ENCODE measurements at places on chromosomes 2 and 18.

DNA sequence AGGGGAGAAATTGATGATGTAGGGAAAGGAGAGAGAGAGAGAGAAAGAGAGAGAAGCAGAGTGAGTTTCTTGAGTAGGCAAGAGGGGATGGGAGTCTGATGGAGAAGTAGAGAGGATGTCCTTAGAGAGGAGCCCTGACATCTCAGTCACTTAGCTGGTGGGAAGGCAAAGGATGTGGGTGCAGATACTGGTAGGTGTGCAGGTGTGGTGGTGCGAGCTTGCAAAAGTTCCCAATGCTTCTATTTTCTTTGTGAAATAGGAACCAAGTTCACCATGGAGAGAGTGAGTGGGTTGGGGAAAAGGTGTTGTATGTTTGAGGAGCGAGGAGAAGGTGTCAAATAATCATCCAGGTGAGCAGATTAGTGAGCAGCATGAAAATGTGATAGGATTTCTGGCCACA lies 26.5 kb upstream of the POLE4 start:
- no peak for DNase-seq

DNA sequence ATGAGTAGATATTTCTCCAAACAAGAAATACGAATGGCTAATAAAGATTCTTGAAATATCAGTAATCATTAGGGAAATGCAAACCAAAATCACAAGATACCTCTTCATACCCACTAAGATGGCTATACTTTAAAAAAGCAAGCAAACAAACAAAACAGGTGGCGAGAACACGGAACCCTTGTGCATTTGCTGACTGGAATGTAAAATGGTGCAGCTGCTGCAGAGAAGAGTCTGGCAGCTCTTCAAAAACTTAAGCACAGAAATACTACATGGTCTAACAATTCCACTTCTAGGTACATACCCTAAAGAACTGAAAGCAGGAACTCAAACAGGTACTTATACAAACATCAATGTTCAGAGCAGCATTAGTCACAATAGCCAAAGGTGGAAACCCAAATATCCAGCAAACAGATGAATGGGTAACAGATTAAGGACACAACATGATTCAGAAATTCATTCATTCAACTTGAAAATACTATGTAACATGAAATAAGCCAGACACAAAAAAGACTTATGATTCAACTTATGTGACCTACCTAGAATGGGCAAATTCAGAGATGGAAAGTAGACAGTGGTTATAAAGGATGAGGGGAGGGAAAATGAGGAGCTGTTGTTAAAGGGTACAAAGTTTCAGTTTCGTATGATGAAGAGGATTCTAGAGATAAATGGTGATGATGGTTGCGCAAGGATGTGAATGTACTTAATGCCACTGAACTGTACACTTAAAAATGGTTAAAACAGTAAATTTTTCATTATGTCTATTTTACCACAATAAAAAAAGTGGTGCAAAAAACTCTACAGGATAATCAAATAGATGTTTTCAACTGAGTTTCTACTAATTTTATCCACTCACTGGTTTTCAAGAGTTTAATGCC lies 26.9 kb upstream of the GPR75 start:
- DNase-seq: no peak

- DNase-seq: no peak
These were observed 52.4 kb downstream of the INHBB start for GRCh38 chr2:120398051-120398995.

DNA sequence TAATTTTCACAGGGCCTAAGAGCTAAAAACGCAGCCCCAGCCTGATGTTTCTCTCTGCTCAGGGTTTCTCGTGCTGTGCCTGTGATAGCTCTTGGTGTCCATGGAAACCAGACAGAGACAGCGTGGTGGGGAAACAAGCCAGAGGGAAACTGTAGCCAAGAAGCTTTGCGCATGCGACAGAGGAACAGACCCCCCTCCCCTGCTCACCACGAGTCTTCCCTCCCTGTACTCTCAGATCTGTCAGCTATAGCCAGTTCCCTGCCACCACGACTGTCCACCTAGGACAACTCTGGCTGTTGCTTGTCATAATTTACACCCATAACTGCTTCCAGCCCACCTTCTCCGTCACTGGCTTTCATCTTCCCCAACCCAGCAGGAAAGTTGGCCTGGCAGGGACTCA lies 13.2 kb upstream of the DNAJC27 start:
- DNase-seq: no peak

GRCh38 chr2:210623506-210623905 lies 67.1 kb downstream of the CPS1 start:
- no peak for DNase-seq

- DNase-seq: no peak
These were observed 265.6 kb downstream of the DSEL start for GRCh38 chr18:67250776-67251424.

GRCh38 chr2:157053876-157054275 lies 203.6 kb upstream of the GALNT5 start:
- DNase-seq: no peak

GRCh38 chr2:5057891-5058351 lies 634.3 kb upstream of the SOX11 start:
- DNase-seq: no peak

- DNase-seq: no peak
These were observed 300.0 kb upstream of the SMIM21 start for GRCh38 chr18:75727456-75727855.

DNA sequence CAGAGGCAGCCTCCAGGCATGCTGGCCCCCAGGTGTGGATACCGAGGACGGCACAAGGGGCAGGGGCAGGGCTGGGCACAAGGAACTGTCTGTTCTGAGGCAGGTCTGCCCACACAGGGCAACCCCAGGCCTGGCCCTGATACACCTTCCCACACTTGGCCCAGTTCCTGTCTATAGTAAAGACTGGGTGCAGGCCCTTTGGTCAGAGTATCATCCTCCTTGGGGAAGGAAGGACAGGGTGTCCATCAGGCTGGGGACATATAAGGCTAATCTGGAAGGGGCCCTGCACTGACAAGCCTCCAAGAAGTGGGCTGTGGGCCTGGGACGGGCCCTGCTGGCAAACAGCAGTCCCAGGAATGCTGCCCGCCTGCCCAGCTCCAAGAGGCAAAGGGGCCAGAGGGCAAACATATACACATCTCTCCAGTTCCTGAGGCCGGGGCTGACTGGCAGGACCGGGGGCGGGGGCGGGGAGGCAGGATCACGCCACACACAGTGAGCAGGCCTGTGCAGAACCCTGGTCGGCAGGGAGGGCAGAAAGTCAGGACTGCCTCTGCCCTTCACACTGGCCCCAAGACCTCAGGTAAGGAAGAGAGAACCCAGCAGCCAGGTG lies 18.9 kb downstream of the SDC1 start:
- DNase-seq: no peak

DNA sequence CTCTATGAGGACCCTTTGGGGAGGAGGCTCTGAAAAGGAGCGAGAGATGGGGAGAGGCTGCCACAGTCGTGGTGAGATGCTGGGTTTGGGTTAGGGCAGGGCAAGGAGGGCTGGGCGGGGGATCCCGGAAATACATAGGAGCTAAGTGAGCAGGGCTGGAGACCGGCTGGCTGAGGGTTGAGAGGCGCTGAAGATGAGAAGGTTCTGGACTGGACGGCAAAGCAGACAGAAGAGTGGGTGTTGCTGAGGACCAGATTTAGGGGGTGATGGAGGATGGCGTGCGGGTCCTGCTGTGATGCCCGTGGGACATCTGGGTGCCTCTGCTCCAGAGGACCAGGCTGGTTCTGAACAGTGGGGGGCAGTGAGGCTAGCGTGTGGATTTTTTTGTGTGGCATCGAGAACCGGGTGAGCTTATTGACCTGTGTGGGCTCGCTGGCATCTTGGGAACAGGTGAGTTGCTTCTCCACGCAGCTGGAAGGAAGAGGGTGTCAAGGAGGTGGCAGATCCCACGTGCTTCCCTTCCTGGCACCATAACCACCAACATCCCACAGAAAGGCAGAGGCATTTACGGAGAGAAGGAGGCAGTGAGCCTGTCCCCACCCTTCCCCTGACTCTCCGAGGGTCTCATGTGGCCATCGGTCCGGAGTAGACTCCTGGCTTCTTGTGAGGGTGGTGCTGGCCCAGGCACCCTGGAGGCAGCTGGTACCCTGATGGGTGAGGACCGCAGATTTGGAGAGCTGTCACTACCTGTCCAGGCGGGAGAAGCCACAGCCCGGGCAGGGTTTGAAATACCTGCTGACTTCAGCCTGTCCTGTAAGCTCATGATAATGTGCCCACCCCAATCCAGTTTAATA lies 70.3 kb downstream of the ASB1 start:
- DNase-seq: no peak

- no peak for DNase-seq
These were observed 96.6 kb downstream of the MBD2 start for GRCh38 chr18:54127759-54128378.

DNA sequence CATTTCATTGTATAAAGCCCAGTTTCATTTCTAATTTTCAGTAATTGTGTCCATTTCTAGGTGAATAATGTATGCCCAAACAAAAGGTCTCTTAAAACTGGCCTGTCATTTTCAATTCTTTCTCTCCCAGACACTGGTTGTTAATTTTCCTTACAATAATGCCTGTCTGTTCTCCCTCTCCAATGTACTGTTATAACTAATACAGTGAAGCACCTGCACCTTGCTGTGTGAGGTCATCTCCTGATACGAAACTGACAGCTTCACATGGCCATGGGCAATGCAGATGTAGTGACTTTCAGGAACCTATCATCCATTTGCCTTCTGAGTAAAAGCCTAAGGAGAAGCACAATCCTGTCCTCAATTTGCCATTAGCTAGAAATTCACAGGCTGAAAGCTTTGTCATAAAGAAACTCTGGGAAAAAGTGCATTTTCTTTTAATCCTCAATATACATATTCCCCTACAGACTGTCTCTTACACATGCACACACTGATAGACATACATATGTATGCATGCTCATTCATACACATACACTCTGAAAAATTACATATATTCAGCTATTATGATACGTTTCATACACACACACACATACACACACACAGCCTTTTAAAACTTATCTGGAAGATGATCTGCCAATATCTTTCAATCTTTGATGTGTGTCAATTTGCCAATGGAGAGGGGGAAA lies 1030.3 kb downstream of the TDRD15 start:
- DNase-seq: no peak

DNA sequence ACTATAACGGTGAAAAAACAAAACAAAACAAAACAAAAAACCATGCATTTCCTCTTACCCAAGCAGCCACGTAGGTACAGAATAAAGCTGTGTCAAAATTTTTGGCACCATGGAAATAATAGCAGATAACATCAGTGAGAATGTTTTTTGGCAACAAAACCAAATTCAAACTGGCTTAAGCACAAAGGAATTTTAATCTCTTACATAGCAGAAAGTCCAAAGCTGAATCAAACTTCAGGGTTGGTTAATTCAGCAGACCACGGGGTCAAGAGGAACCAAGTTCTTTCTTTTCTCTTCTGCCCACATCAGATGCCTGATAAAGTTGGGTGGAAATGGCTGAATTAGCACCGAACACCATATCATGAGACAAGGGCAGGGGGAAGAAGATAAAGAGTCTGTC lies 129.5 kb downstream of the PAX3 start:
- DNase-seq: no peak

- DNase-seq: no peak
These were observed 66.5 kb upstream of the ACKR3 start for GRCh38 chr2:236503100-236503499.

DNA sequence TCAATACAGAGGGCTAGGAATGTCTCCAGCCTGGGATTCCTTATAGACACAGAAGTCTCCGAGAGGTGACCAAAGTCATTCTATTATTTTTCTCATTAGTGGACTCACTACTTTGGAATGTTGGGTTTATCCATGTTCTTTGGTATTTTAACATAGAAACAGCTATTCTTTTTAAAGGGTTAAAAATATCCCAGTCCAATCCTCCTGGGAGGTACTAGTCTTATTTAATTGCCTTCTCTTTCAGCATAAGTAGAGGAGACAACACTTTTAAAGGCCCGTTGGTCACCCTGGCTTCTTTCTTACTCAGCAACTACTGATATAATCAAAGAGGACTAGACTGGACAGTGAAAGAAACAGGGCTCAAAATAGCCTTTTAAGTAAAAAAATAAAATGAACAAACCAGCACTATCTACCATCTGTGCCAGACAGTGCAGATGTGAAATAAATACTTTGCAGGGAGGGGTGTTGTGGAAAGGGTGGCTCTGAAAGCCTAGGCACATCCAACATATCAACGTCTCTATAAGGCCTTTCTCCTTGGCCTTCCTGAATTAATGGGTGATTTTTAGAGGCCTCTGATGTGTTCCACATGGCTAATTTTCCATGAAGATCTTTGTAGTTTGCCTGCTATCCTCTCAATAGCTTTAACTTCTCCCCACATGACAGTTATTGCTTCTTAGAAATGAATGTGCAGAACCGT lies 334.4 kb upstream of the THUMPD2 start:
- DNase-seq: no peak

DNA sequence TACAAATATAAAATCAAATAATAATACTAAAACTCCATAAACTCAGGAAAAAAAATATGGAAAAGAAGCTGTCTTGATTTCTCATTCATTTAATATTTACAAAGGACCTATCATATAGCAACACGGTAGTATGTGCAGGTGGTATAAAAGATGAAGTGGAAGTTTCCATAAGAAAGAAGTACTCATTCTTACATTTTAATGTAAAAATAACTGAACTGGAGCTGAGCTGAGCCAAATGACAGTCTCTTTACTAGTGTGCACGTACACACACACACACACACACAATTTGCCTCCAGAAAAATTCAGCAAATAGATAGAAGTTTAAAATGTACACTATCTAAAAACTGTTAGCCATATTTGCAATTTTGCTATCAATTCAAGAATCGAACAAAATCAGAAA lies 54.1 kb downstream of the ASXL2 start:
- DNase-seq: no peak

- DNase-seq: no peak
These were observed 44.1 kb upstream of the HDAC4 start for GRCh38 chr2:239444626-239445577.

DNA sequence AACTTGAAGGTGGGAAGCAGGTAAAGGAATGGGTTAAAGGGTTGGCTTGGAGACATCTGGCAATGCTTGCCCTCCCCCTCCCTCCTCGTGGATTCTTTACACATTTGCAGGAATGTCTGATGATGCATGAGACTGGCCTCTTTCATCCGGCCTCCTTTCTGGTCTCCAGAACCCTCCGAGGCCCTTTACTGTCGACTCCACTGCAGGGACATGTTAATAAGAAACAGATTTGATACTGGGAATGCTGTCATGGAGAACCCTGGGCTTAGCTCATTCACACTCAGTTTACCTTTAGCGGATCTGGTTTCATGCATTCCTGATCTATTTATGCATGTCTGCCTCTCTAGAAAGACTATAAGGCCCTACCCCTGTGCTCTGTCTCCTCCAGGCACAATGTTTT lies 238.7 kb downstream of the TGIF1 start:
- DNase-seq: no peak

GRCh38 chr2:94861308-94862152 lies 9.7 kb upstream of the TEKT4 start:
- no peak for DNase-seq

GRCh38 chr18:42338683-42339082 lies 383.6 kb downstream of the PIK3C3 start:
- no peak for DNase-seq

DNA sequence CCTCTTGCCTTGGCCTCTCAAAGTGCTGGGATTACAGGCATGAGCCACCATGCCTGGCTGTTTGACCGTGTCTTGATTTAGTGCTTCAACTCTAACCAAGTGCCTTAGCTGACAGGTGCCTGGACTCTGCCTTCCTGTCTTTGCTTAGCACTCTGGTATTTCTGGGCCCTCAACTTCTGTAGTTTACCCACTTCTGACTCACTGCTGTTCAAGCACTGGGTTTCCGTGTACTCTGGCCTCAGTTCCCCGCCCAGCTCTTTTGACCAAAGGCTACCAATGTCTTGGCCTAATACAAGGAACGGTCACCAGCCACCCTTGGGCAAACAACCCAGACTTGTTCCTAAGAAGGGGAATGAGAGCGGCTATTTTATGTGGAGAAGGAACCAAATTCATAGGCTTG lies 35.7 kb upstream of the CABLES1 start:
- no peak for DNase-seq
